ENCODE measurements at places on chromosomes 12 and 14.

DNA sequence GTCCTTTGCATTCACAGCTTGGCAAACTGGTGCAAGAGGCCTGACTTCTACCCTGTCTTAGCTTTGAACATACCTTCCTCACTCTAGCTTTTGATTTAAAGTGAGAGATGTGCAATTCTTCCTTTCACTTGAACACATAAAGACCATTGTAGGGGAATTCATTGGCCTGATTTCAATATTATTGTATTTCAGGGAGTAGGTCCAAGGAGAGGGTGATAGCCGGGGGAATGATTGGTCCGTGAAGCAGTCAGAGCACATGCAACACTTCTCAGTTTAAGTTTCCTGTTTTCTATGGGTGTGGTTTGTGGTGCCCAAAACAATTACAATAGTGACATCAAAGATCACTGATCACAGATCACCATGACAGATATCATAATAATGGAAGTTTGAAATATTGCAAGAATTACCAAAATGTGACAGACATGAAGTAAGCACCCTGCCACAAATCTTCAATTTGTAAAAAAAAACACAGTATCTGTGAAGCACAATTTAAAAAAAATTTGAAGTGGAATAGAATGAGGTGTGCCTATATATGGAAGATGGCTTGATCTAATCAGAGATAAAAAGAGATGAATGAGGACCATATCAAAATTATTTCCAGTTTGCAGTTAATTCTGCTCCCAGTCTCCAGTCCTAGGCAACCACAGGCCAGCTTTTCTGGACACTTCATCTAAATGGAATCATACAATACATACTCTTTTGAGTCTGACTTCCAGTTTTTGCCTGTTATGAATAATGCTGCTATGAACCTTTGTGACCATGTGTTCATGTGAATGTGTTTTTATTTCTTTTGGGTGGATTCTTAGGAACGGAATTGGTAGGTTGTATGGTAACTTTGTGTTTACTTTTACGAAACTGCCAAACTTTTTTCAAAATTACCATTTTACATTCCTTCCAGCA lies 23.2 kb downstream of the BORCS5 start:
- no peak for DNase-seq

GRCh38 chr12:47775100-47775911 lies 2.3 kb downstream of the SLC48A1 start:
- DNase-seq: no peak

DNA sequence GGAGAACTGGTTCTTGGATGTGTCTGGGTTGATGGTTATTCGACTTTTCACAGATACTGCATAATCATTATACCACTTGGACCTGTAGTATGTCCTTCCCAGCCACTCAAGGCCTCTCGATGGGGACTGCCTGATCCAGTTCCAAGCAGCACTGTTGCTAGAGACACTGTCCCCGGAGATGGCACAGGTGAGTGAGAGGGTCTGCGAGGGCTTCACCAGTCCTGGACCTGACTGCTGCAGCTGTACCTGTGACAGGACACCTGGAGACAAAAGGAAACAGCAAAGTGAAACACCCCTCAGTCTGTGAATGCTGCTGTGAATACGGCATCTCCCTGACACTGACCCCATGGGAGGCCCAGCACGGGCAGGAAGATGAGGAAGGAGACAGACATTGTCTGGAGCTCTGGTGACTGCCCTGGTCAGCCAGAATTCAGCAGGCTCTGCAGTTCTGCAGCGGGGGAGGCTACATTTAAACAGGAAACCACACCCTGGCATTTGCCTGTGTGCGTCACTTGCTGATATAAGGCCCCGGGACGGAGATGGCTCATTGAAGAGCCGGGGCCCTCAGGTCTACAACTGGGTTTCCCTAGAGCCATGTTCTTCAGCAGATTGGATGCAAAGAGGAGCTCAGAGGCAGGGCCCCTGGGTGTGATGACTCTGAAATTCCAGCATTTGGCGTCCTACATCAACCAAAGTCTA lies 413.6 kb downstream of the TMEM121 start:
- DNase-seq: no peak

DNA sequence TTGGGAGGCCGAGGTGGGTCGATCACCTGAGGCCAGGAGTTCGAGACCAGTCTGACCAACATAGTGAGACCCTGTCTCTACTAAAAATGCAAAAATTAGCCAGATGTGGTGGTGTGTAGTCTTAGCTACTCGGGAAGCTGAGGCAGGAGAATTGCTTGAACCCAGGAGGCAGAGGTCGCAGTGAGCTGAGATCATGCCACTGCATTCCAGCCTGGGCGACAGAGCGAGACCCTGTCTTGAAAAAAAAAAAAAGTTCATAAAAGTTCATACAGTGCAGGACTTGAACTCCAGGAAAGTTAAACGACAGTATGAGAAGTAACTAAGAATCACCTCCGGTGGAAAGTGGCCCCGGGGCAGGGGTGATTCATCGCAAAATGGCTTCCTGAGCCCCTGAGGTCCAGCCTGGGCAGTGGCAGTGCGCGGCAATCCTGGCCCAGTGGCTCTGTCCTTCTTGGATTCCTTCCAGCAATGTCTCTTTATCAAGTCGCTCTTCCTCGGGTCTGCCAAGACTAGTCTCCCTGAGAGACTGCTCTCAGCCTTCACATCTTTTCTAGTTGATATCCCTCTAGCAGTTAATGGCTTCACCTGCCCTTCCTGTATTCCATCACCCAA lies 16.7 kb upstream of the MAP1LC3B2 start:
- no peak for DNase-seq

GRCh38 chr14:34147461-34147860 lies 196.6 kb upstream of the EGLN3 start:
- no peak for DNase-seq

GRCh38 chr14:68787092-68787992 lies 5.5 kb downstream of the ZFP36L1 start:
- DNase-seq: peak; percentile 41

DNA sequence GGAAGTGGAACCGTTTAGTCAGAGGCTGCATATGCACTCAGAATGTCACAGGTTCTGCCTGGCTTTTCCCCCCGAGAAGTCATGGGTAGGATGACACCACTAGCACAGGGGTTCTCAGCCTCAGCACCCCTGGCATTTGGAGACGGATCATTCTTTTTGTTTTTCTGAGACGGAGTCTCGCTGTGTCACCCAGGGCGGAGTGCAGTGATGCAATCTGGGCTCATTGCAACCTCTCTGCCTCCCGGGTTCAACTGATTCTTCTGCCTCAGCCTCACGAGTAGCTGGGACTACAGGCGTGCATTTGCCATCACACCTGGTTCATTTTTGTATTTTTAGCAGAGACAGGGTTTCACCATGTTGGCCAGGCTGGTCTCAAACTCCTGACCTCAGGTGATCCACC lies 28.1 kb downstream of the BCL7A start:
- DNase-seq: no peak

- no peak for DNase-seq
Observed at GRCh38 chr12:52975204-52975603, 26.3 kb downstream of the KRT18 start.

- DNase-seq: no peak
Observed at GRCh38 chr12:55842681-55843429, at the start of gene MMP19. MMP19 (minus strand) TSS chr12:55842936; CDS start chr12:55842830, 106 bp downstream.

DNA sequence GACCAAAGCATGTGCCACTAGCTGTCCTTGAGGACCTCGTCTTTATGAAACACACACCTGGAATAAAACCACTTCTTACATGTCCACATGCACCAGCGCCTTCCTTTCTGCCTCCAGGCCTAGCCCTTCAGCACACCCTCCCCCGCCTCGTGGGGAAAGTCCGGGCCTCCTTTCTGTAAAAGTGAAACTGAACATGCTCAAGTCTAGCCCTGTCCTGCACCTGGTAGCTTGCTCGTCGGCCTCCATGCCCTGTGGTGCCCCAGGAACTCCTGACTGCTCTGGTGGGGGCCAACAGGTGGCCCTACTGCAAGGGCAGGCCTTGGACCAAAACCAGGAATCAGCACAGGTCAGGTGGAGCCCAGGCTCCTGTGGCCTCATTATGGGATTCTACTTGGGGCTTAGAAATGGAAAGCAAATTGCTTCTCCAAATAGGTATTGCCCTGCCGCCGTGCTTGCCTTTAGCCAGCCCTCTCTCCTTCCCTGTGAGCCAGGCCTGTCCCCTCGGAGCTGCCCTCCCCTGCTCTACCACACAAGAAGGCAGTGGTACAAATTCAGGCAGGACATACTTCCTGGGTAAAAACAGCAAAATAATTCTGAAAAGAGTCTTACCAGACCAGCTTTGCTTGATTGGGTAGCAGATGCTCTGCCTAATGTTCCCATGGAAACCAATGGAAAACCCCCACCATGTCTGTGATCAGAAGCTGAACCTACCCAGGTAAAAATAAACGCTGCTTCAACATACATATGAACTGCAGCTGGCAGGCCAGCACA lies 43.5 kb downstream of the ERH start:
- no peak for DNase-seq

DNA sequence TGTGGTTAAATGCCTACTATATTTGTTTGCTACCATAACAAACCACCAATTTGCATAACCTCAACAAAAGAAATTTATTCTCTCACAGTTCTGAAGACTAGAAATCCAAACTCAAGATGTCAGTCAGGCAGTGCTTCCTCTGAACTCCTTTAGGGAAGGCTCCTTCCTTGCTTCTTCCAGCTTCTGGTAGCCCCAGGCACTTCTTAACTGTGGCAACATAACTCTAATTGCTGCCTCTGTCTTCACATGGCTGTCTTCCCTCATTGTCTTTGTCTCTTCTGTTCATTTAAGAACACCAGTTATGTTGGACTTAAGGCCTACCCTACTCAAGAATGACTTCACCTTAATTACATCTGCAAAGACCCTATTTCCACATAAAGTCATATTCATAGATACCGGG lies 206.9 kb downstream of the SYT1 start:
- DNase-seq: no peak

GRCh38 chr12:67599691-67600090 lies 48.9 kb upstream of the DYRK2 start:
- no peak for DNase-seq

DNA sequence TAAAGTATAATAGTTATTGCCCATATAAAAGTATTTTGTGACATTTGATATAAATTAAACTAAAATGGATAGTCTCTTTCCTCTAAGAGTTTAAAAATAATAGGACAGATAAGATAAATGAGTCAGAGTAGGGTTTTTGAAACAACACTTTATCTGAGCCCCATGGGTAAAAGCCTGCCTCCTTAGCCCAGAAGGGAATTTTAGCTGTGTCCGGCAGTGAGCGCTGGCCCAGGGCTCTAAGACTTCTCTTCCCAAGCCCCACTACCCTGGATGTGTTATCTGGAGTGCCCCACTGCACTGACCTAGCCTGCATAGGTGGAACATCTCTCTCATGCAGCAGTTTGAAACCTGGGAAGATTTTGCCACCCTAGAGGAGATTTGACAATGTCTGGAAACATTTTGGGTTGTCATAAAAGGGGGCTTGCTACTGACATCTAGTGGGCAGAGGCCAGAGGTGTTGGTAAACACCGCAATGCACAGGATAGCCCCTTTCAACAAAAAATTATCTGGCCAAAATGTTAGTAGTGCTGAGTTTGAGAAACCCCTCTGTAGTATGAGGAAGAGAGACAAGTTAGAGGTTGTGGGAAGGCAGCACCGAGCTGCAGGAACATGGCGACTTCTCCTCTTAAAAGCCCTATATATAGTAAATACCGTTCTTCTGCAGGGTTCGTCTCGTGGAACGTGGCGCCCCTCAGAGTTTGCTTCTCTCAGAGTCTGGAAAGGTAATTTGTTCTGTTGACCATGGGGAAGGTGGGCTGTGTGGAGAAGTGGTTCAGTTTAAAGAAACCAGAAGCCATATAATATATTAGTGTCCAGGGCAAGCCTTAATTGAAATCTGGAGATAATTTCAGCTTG lies 29.3 kb upstream of the ATF1 start:
- DNase-seq: no peak

DNA sequence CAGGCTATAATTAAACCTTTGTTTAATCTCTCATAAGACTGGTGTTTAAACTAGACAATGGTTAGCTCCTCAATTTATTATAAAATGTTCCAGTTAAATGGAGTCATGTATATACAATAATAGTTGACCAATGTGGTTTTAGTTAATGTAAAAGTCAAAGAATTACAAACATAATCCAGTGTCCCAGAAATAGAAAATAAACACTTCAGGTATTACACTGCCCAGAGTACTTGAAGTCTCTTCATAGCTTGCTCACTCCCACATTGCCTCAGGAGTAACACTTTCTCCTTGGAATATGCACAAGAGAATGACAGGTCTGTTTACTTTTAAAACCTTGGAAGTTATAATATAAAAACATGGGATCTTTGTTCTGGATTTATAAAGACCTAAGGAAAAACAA lies 60.5 kb downstream of the SLC38A1 start:
- no peak for DNase-seq

- no peak for DNase-seq
Observed at GRCh38 chr12:78398750-78399149, 465.8 kb upstream of the SYT1 start.

GRCh38 chr12:75322464-75322863 lies 7.7 kb downstream of the CAPS2 start:
- no peak for DNase-seq

GRCh38 chr12:31629756-31630732 lies 29.4 kb upstream of the ETFBKMT start:
- no peak for DNase-seq

DNA sequence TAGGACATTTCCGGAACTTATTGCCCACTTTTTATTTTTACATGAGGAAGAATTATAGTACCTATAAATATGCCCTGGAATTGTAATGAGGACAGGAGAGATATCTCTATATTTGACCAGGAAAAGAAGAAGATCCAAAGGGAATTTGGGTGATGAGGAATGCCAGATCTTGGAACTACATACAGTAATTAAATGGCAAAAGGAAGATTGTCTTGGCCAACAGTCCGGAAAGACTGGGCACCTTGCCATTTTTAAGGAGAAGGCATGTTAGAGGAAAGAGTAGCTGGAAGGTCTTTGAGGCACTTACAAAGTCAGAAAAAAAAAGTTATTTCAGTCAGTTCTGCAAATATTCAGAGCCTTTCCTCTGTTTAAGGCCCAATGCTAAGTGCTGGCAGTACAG lies 616.4 kb downstream of the MED13L start:
- no peak for DNase-seq

- no peak for DNase-seq
Observed at GRCh38 chr14:103679351-103679750, 35.9 kb downstream of the XRCC3 start.

GRCh38 chr12:124004233-124004875 lies 31.3 kb downstream of the ZNF664 start:
- no peak for DNase-seq

DNA sequence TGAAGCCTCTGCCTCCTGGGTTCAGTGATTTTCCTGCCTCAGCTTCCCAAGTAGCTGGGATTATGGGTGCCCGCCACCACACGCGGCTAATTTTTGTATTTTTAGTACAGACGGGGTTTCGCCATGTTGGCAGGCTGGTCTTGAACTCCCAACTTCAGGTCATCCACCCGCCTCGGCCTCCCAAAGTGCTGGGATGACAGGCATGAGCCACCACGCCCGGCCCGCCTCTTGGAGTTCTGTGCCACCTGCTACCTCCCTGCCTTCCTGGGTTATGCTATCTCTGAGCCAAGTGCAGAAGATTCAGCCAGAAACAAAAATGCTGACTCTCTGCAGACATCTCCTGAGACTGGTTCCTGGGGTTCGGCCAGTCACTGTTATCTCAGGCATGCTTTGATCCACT lies 13.2 kb downstream of the CABP1 start:
- DNase-seq: no peak

Measured in hypothalamus (tissue), 51 donors.